Suppressor macrophage treated with lipopolysaccharide for 1 hour (primary cell): ENCODE measurements at places on chromosomes 11 and 22.

DNA sequence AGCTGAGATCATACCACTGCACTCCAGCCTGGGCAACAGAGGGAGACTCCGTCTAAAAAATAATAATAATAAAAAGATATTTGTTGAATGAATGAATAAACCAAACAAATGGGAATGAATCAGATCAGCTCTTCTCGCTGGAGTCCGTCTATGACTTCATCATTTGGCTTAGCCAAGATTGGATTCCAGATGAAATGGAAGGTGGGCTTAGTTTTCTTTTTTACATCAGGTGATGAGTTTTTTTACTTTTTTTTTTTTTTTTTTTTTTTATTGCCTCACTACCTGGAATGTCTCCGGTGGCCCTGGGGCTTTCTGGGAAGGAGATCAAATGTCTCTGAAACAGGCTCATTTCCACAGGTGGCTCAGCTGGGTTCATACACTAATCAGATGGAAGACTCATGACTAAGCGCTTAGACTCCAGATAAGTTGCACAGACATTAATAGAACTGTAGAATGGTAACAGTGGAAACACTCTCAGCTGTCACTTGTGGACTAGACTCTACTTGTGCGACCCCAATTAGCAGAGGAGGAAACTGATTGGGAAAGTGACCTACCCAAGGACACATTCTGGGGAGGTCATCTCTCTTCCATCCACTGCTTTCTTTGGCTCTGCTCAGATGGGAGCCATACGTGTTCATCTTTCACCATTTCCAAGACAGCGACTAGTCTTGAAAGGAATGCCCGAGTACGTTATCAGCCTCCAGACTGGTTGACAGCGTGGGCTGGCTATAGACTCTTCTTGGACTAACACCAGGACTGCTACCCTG, 20.5 kb upstream of the RBFOX2 start:
- no peak for DNase-seq

- DNase-seq = no peak
These were observed at the start of gene SORL1-AS1 for GRCh38 chr11:121452609-121453150. SORL1-AS1 (minus strand) TSS chr11:121452967.

DNA sequence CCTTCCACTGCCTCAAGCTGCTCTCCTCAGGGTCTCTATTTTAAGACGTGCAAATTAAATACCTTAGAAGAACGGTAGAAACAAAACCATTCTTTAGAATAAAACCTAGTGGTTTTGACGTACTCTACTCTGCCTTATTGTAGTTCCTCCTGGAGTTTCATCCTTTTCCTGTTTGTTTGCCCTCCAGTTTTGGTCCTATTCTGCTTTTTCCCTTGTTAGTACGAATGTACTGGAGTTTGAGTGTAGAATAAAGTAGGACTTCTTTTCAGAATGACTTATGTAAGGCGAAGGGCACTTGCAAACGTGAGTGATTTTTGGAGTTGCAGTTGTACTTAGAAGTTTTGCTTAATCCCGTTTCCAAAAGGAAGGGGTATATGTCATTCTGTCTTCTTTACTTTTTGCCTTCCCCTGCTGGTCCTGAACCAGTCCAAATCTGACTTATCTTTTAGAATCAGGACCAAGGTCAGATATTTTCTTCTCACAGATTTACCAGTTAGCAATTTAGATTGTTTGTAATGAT, 1.4 kb downstream of the SIK2 start:
- no peak for DNase-seq

- DNase-seq = peak; percentile 48
These were observed 37.4 kb downstream of the CTNND1 start for GRCh38 chr11:57798905-57799559.

DNA sequence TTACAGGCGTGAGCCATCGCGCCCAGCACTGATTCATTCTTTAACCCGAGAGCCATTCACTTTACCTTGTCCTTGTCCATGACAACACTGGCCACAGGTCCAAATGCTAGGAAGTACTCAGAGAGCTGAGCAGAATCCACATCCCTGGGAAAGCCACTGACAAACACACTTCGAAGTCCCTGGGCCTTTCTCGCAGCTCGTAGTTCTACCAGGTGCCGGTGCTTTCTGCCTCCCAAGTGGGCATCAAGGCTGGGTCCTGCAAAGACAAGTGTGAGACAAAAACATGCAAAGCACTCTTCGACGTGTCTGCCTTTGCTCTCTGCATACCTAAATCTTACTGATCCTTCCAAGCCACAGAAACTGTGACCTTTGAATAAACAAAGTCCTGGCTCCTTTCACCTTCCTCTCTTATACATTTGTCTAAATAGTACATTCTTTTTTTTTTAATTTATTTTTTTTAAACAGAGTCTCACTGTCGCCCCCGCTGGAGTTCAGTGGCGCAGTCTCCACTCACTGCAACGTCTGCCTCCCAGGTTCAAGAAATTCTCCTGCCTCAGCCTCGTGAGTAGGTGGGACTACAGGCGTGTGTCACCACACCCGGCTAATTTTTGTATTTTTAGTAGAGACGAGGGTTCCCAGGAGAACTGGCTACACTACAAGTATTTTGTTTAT, 2.2 kb downstream of the TUT1 start:
- DNase-seq = peak; percentile 27

- DNase-seq = no peak
These were observed 9.0 kb upstream of the RAG1 start for GRCh38 chr11:36558571-36559413.

GRCh38 chr11:93718057-93718563, 23.2 kb downstream of the TAF1D start:
- no peak for DNase-seq

DNA sequence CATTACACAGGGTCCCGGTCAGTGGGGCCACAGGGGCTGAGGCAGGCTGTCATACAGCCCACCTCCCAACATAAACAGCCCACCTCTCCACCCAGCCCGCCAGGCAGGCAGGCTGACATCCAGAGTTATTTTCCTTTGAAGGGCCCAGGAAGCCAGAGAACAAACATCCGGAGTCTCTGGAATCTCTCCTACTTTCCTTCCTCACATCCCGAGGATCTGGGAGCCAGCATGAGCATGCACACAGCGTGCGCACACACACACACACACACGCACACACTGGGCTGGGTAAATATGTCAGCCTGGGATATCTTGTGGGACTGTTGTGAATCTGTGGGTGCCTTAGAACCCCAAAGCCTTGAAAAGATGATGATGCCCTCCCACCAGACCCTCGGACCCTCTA, 55.4 kb downstream of the PDE2A start:
- no peak for DNase-seq

DNA sequence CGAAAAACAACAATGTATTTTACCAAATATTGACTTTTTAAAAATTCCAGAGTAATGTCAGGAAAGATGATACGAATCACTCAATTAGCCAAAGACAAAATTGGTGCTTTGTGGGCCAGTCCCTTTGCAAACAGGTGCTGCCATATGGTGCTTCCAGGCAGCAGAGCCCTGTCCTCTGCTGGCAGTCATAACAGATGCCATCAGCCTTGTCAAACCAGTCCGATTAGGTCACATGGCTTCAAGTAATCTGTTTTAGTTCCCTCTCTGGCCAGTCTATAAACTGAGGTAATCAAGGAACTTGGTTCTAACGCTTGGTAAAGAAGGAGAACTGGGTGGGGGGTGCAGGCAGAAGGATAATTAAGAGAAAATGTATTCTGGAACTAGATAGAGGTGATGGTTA, 49.1 kb upstream of the CAPRIN1 start:
- DNase-seq = no peak

- DNase-seq = no peak
These were observed 120.1 kb downstream of the GALNT18 start for GRCh38 chr11:11501546-11502262.

DNA sequence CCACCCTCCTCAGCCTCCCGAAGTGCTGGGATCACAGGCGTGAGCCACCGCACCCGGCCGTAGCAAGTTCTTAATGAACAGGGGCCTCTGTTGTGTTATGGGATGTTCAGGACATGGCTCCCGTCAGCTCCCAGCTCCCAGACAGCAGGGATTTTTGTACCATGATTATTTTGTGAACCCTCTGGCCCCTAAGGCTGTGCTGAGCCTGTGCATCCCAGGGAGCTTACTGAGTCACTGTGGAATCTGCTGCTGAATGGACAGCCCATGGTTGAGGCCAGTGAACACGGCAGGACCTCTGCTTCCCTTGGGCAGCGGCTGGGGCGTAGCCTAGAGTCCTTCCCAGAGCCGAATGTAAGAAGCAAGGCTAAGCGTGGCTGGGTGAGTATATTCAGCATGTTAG, 245.2 kb downstream of the NTM start:
- no peak for DNase-seq

GRCh38 chr11:84947970-84948580, 679.1 kb downstream of the DLG2 start:
- DNase-seq = no peak

- DNase-seq = no peak
These were observed 57.2 kb downstream of the PPFIBP2 start for GRCh38 chr11:7570938-7571521.

DNA sequence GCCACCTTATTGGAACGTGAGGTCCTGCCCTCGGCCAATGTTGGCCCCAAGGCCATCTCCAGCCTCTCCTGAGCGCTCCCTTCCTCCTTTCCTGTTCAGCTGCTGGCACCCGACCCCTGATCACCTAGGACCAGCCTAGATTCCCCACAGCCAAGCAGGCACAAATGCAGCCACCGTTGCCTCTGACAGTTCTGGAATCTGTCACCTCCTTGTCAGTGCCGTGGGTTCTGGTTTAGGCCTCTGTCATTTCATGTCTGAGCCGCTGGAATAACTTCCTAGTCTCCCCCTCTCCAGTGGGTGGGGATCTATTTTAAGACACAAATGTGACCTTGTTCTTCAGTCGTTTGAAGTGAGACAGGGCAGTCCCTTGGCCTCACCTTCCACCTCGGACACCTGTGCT, 29.7 kb downstream of the FADS3 start:
- no peak for DNase-seq

DNA sequence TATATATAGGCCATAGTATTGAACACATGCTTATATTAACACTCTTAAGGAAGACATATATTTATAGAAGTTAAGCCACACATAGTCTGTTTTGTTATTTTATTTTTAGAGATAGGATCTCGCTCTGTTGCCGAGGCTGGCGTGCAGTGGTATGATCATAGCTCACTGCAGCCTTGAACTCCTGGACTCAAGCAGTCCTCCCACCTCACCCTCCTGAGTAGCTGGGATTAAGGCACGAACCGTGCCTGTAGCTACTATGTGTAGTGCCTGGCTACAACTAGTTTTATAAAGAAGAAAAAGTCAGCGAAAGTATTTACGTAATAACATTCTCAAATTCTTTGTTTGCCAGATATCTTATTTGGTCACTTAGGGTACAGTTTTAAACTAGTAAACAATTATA, 5.6 kb upstream of the UCP2 start:
- DNase-seq = no peak

DNA sequence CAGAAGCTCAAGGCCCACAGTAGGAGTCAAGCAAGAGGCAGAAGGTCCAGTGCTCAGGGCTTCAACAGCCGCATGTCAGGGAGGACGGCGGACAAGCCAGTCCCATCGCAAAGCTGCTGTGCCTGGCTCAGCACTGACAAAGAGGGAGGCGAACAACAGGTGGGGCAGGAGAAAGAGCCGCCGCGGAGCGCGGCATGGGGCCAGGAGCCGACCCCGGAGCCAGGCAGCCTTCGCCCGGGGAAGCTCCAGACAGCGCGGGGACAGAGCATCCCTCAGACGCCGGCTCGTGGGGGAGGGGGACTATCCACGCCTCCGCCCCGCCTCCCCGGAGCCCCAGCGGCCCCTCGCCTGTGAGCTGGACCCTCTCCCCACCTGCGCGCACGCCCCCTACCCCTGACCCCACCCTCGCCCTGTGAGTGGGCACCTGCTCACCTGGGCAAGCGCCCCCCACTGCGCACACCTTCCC, 369 bp downstream of the DHCR7 start:
- DNase-seq = peak; percentile 13

GRCh38 chr11:85098996-85099395, 528.1 kb downstream of the DLG2 start:
- DNase-seq = no peak

- DNase-seq = no peak
These were observed 120.9 kb downstream of the SWAP70 start for GRCh38 chr11:9784602-9785315.

GRCh38 chr22:48313175-48313830, 1514.4 kb downstream of the BRD1 start:
- DNase-seq = no peak

GRCh38 chr22:28674121-28674563, 5.5 kb downstream of the TTC28 start:
- peak; percentile 63 for DNase-seq

DNA sequence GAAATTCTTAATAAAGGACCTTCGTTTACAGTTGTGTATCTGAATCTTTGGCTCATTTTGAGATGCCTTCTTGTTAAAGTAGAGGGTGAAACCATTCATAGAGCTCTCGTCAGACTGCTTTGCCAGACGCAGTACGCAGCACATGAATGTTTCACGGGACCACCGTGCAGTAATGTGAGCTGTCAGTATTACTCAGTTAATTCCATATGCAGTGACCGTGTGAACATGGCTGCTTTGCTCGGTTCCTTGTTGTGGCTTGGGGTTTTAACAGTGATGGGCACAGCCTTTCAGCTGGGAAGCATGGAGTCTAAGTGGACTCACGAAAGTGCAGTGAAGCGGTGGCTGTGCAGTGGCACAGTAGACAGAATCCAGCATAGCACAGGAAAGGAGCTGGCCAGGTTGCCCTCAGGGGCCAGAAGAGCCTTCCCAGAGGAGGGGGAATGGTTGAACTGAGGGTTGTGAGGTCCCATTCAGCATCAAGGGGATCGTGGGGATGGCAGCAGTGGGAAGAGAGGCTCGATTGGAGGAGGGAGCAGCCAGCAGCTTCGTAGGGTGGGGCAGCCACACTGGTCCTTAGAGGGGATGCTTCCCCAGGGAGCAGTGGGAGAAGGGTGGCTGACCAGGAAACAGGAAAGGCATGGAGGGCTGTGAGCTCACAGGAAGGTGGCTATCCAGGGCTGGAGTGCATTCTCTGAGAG, 31.4 kb downstream of the PPFIA1 start:
- DNase-seq = no peak

GRCh38 chr22:27517361-27518155, 284.0 kb downstream of the MN1 start:
- no peak for DNase-seq

- no peak for DNase-seq
These were observed 48.4 kb upstream of the TSKU start for GRCh38 chr11:76734456-76735420.

- DNase-seq = no peak
These were observed 51.7 kb upstream of the OR9Q1 start for GRCh38 chr11:57972013-57972367.

DNA sequence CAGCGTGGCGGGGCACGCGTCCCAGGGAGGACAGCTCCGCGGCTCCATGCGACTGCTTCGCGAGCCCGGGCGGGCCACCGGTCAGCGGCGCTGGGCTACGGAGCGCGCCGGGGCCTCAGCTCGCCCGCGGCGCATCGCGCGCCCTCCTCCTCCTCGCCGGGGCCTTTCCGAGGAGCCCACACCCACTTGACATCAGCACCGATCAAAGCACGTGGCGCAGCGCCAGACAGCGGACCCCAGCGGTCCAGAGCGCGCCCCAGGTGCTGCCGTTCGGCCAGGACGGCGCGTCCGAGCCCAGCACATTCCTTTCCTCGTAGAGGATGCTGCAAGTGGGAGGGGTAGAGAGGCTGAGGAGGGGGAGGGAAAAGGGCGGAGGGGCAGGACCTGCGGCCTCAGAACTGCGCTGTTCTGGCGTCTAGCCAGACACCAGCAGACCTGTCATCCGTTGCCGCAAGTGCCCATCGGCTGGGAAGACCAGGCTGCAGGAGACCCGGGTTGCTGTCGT, 88.6 kb downstream of the PLEKHA7 start:
- no peak for DNase-seq

GRCh38 chr11:126893796-126894195, 106.8 kb downstream of the KIRREL3 start:
- DNase-seq = no peak
